ENCODE measurements at places on chromosomes 5 and 9.

DNA sequence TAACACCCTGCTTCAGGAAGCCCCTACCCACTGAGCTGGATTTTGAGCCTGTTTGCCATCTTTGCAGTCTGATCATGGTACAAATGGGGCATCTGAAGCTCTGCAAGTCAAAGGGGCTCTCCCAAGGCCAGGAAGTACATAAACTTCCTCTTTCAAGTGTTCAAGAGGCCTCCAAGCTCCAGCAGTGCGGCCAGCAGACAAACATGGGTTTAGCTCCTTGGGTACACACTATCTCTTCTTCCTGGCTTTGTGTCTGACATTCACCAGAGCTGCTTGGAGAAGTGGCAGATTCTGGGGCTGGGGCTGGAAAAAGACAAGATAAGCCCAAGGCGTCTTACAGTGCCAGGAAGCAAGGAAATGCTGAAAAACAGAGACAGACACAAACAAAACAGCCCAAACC, 34.1 kb downstream of the LAMC3 start:
- DNase-seq = no peak

- no peak for DNase-seq
These were observed 505 bp downstream of the CREB3 start for GRCh38 chr9:35732800-35733541.

GRCh38 chr9:84917366-84918070, 248.0 kb downstream of the NTRK2 start:
- no peak for DNase-seq

- DNase-seq = peak; percentile 97
These were observed at the start of gene RFX3 for GRCh38 chr9:3525836-3526164. Gene RFX3, minus strand, starts transcription at chr9:3526001. Its CDS starts 130,413 bp downstream, at chr9:3395588.

- DNase-seq = peak; percentile 59
These were observed 241.1 kb upstream of the KLF4 start for GRCh38 chr9:107730666-107731065.

DNA sequence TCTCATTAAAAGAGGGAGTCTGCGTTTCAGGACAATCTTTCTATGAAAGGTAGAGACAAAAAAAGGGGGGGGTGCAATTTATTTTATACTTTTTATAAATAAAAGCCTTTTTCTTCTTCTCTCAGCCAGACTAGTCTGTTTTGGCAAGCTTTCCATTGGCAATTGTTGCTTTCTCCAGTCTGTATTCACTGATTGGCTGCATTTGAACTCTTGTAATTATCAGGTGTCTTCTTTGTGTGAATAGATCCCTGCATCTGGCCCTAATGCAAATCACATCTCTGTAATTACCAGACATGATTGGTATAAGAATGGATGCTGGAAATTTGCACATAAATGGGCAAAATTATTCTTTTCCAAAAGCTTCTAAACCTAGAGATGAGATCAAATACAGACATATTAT, 7.6 kb upstream of the EQTN start:
- DNase-seq = no peak

DNA sequence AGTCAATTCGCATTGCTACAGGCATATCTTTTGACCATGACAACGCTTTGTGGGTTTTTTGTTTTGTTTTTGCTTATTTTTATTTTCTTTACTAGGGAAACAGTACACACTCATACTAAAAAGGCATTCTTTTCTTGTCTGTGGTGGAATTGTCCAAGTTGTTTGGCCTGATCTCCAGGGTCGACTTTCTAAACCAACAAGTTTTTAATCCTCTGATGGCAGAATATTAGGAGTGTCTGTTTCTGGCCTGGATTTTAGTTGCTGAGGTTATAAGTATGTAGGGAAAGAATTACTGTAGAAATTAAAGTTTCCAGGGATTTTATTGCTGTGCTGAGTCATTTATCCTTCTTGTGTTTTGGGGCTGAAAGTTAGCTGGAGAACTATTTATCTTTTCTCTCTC, 218.5 kb downstream of the TAF11L14 start:
- DNase-seq = peak; percentile 47
